ENCODE measurements at places on chromosomes 5 and 9.

DNA sequence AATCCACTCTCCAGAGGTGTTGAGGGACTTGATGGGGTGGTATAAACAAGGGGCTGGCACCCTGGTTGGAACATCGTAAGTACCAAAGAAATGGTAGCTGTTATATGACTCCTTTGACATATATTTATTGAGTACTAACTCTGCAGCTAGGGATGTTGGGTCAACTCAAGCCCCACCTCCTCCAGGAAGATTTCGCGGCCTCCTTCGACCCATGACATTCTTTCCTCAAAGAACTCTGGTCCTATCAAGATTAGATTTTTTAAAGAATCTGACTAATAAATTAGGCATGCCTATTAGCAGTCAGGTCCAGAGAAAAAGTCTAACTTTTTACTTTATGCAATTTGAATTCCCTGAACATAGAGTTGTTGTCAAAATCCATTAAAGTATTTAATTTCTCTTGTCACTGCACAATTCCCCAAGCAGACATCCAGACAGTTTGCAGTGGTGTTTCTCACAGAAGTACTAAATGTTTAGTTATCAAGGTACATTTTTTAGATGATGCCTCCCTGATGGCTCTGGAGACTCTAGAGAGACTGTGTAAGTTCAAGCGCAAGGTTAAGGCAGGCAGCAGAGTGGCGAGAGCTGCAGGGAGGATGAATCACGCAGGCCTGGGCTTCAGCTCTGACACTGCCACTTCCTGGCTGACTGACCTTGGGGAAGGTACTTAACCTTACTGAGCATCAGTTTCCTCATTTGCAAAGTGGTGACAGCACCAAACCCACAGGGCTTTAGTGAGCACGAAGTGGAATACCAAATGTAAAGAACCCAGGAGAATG, 209.6 kb downstream of the TTLL11 start:
- DNase-seq: no peak

DNA sequence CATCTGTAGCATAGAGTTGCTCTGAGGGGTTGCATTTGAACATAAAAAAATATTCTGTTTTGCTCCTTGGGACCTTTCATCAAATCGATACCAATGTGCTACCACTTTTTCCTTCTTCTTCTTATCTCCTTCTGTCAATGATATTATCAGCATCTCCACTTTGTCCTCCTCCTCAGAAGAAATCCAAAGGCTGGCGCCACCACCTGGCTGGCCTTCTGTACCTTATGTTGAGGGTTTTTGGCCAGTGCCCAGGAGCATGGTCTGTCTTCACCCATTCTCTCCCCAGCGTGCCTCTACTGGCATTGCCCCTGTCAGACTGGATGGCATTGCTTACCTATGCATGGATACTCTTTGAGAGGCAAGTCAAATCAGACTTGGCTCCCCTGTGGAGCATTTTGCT, 167.2 kb downstream of the CFAP90 start:
- DNase-seq: no peak

DNA sequence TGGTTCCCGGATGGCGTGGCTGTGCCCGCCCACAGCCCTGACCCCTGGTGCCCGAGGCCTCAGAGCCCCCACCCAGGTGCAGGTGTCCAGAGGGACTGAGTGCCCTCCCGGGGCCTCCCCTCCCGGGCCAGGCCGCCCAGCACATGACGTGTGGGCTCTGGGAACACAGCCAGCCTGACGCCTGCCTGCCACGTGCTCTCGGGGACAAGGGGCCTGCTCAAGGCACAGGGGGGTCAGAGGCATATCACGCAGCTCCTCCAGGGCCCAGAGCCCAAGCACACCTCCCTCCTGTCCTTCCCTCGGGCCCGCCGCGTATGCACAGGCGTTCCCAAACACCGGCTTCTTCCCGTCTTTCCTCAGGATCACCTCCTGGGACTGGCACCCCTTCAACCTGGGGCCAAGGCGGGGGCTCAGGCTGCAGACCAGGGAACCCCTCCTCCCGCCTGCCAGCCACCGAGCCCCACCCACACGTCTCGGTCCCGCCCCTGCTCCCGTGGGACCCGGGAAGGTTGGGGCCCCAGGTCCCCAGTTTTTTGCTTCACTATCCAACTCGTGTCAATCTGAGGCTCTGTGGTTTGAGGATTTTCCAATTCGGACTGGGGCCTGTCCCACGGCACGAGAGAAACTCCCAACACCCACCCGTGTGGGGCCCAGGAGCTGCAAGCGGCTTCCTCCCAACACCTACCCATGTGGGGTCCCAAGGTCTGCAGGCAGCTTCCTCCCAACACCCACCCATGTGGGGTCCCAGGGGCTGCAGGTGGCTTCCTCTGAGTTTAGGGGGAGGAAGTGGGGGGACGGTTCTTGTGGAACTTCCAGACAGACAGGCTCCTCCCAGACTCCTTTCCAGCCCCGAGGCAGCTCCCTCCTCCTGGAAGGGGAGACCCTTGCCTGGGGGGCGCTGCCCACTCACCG, 1.5 kb downstream of the LCN10 start:
- DNase-seq: no peak

- no peak for DNase-seq
Observed at GRCh38 chr5:180673371-180674089, 24.1 kb upstream of the FLT4 start.

- DNase-seq: no peak
Observed at GRCh38 chr5:73005886-73006285, 50.0 kb downstream of the FCHO2 start.

- DNase-seq: no peak
Observed at GRCh38 chr9:121797081-121797480, 145.6 kb downstream of the DAB2IP start.
